NCI-H510A treated with DMSO at 0.1 percent for 48 hours (cell line): ENCODE measurements at places on chromosomes 7 and 10.

DNA sequence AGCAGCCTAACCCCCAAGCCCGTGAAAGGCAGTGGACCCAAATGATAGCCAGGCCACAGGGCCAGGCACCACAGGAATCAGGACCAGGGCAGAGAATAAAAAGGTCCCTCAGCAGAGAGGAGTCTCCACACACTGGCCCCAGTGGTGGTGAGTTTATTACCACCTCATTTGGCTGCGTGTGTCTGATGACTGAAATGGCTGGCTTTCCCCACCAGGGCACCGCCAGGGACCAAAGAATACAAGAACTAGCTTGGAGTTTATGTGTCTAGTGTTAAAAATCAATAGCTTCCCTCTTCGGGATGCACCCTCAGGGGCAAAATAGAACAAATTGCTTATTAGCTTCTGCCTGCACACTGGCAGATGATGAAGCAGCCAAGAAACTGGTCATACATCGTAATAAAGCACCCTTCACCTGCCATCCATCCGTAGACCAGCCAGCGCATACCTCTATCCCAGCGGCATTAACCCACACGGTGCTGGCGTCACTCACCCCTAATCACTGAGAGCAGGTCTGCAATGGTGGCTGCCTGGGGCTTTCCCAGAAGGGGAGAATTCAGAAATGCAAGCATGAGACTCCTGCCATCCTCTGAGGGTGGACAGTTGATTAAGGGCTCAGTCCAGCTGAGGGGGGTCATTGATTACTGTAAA, 223.7 kb upstream of the ZMIZ1 start:
- peak; percentile 45 for DNase-seq

DNA sequence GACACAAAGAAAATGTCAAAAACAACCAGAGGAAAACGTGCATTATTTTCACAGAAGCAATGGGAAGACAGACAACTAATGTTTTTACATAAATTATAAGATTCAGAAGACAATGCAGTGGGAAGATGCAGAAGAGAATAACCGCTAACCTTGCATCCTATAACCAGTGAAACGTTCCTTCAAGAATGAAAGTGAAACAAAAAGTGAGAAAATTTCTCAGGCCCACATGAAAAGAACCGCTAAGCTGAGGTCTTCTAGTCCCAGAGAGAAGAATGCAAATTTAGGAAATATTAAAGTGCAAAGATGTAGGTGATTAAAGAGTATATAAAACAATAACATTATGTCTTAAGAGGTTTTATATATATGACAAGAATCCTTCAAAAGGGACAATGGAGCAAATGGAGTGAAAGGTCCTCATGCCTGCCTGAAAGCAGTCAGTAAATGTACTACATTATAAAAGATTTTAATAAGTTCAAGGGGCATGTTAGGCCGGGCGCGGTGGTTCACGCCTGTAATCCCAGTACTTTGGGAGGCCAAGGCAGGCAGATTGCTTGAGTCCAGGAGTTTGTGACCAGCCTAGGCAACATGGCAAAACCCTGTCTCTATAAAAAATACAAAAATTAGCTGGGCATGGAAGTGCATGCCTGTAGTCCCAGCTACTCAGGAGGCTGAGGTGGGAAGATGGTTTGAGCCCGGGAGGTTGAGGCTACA, 43.1 kb upstream of the DDC start:
- DNase-seq, result no peak

DNA sequence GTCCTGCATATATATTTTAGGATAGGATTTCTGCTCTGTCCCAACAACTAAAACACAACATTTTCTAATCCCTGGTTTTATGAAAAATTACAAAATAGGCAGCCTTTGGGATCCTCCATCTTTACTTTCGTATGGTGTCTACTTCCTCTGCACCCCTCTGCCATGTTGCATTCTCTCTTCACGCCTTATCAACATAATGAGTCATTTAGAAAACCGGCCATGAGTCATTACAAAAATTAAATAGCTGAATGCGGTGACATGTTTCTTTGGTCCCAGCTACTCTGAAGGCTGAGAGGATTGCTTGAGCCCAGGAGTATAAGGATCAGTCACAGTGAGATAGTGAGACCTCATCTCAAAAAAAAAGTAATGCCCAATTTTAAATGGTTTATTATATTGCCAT, 148.1 kb upstream of the CELF2 start:
- no peak for DNase-seq

DNA sequence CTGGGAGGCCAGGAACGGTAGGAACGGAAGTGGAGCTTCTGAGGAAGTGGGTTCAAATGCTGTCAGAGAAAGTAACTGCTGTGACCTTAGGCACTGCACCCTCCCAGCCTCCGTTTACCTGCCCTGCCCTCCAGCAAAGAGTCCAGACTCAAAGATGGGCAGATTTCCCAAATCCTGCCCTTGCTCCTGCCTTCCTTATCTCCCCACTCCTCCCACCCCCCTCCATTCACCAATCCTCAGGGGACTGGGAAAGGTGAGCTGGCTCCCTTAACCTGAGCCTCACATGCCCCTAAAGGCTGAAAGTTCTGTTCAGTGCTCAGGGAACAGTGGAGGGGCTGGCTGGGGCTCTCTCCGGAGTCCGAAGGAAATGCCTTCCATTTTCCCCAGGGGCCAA, 161.6 kb downstream of the SH3PXD2A start:
- DNase-seq, result no peak

DNA sequence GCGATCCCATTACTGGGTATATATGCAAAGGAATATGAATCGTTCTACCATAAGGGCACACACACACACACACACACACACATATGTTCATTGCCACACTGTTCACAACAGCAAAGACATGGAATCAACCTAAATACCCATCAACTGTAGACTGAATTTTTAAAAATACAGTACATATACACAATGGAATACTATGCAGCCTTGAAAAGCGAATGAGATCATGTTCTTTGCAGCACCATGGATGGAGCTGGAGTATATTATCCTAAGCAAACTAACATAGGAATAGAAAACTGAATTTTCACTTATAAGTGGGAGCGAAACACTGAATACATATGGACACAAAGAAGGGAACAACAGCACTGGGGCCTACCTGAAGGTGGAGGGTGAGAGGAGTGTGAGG, 72.5 kb downstream of the MARCHF5 start:
- DNase-seq, result no peak
